ENCODE measurements at places on chromosomes 3 and 15. TPM values are rescaled to one million over a fixed set of nuclear protein-coding genes. Genes with fewer than 3 reads are reported as not detected.

The ITPKA gene
- 44.2 TPM for total RNA-seq

The CHRNA3 gene
- total RNA-seq, result not detected

The SYNPR gene
- not detected for total RNA-seq

The GOLGA8Q gene
- 0.24 TPM for total RNA-seq

The PRR20G gene
- not detected for total RNA-seq

The TF gene
- total RNA-seq, result 0.08 TPM

The PHLDB2 gene
- 32.5 TPM for total RNA-seq

The AADACL2 gene
- not detected for total RNA-seq

The UBAP1L gene
- 2.5 TPM for total RNA-seq

The SGO1 gene
- 5.2 TPM for total RNA-seq

The BDH1 gene
- 3.7 TPM for total RNA-seq

The MASP1 gene
- 1.8 TPM for total RNA-seq

The GABRA5 gene
- 0.26 TPM for total RNA-seq

The MRPL46 gene
- 24.7 TPM for total RNA-seq

The SMCO1 gene
- not detected for total RNA-seq

The ZPLD1 gene
- not detected for total RNA-seq

The GNAI2 gene
- total RNA-seq, result 137 TPM

The RHCG gene
- total RNA-seq, result under 0.01 TPM

The CELF6 gene
- total RNA-seq, result not detected

The SLITRK3 gene
- not detected for total RNA-seq

The GOLGA6L4 gene
- total RNA-seq, result 0.56 TPM

The ACTRT3 gene
- 3.9 TPM for total RNA-seq

The C3orf70 gene
- total RNA-seq, result 0.64 TPM

The TMEM89 gene
- total RNA-seq, result not detected

The GALNT15 gene
- 1.2 TPM for total RNA-seq

The ADIPOQ gene
- total RNA-seq, result not detected

The ECE2 gene
- total RNA-seq, result not detected

The MAP4 gene
- total RNA-seq, result 168 TPM

The CNTN6 gene
- total RNA-seq, result not detected

The MCTP2 gene
- total RNA-seq, result 2.2 TPM

The EPHA3 gene
- 0.78 TPM for total RNA-seq

The KCNMB2 gene
- total RNA-seq, result 0.39 TPM

The SPTSSB gene
- not detected for total RNA-seq

The A4GNT gene
- total RNA-seq, result not detected

The CCDC9B gene
- total RNA-seq, result 3.0 TPM

The USP19 gene
- total RNA-seq, result 41.4 TPM

The GRAMD1C gene
- total RNA-seq, result 6.7 TPM

The CDHR4 gene
- not detected for total RNA-seq

The CHRM5 gene
- not detected for total RNA-seq

The ZMYND10 gene
- total RNA-seq, result 0.48 TPM

The ANKRD63 gene
- not detected for total RNA-seq

The PIK3CA gene
- 12.8 TPM for total RNA-seq

The NCEH1 gene
- total RNA-seq, result 9.7 TPM

The KCNAB1 gene
- 0.13 TPM for total RNA-seq

The CHCHD6 gene
- total RNA-seq, result 7.1 TPM
